ENCODE measurements at places on chromosomes 1 and 21.

GRCh38 chr1:63753591-63753990 lies 20.2 kb upstream of the ROR1 start:
- no peak for DNase-seq

- peak; percentile 43 for DNase-seq
These were observed 58.7 kb downstream of the ALG14 start for GRCh38 chr1:95013950-95014574.

DNA sequence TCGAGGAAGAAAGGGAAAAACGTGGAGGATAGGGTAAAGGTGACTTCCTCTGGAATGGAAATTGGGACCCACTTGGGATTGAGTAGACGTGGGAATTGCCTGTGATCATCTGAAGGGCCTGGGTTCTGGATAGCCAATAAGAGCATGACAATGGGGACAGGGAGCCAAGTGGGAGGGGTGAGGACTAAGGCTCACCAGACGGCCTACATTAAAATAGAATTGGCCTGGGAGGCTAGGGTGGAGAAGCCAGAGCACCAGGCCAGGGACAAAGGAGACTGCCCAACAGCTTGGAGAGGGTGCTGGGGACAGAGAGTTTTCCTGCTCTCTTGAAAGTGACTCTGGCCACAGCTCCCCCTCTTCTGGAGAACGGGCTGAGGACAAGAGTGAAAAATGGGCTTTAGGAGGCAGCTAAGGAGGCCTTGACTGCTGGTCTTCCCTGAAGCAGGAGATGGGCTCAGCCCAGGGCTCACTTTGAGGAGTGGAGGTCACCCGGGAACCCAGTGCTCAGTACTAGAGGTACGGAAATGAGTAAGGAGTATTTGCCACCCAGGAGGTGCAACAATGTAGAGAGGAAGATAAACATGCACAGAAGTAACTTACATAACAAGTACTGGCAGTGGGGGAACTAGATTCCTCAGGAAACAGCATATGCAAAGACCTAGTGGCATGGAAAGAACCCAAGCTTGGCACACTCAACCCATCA lies 18.8 kb downstream of the INKA2 start:
- DNase-seq = peak; percentile 29

GRCh38 chr1:62064829-62065407 lies 129.7 kb upstream of the L1TD1 start:
- DNase-seq = no peak

- no peak for DNase-seq
These were observed 11.6 kb upstream of the GOLPH3L start for GRCh38 chr1:150708595-150708994.

GRCh38 chr1:221439008-221439746 lies 302.7 kb downstream of the DUSP10 start:
- peak; percentile 92 for DNase-seq

- peak; percentile 95 for DNase-seq
These were observed 35.1 kb upstream of the EYA3 start for GRCh38 chr1:28123461-28123961.

GRCh38 chr1:57860325-57860724 lies 436.5 kb upstream of the DAB1 start:
- no peak for DNase-seq

- no peak for DNase-seq
These were observed 21.0 kb downstream of the ABCG1 start for GRCh38 chr21:42239973-42240372.

DNA sequence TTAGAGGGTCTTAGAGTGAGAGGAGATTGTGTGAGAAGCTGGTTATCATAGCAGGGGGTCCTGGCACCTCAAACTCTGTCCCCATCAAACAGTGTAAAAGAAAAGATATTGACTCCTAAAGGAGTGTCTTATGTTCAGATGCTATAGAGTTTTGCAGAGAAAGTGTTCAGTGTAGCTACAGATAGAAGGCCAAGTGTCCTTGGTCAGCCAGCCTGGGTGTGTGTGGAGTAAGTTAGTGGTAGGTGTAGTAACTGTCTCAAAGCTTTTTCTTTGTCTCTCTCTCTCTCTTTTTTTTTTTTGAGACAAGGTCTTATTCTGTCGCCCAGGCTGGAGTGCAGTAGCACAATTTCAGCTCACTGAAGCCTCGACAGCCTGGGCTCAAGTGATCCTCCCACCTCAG lies 17.2 kb downstream of the CAMTA1 start:
- DNase-seq = no peak

- DNase-seq = no peak
These were observed 824 bp upstream of the IFI44L start for GRCh38 chr1:78619446-78619802.

DNA sequence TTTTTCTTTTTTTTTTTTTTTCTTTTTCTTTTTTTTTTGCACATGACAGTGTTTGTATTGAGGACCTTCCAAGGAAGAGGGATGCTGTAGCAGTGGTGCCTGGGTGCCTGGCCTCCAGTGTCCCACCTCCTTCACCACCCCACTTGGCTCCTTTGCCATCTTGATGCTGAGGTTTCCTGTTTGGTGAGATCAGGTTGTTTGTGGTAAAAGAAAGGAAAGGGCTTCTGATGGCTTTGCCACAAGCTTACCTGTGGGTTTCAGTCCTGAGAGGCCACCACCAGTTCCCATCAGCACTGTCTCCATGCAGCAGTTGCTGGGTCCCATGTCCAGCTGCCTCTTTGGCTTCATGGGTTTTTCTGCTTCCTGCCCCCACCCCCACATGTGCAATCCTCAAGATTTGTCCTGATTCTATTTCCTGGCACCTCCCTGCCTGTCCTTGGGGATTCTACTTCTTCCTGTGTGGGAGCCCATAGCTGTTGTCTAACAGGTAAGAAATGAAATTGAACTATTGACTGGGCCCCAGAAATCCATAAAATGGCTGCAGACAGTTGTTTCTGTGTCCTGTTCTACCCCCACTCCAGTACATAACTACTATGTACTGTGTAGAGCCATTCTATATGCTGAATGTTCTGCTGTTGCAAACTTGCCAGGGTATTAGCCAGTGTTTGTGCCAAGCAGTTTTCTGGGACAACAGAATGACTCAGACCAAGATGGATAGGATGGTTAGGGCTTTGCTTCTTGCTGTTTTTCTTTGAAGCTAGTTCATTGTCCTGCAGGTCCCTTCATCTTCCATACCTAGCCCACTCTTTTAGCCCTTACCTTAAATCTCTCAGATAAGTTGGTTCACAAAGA lies 4.2 kb upstream of the CCDC28B start:
- no peak for DNase-seq

DNA sequence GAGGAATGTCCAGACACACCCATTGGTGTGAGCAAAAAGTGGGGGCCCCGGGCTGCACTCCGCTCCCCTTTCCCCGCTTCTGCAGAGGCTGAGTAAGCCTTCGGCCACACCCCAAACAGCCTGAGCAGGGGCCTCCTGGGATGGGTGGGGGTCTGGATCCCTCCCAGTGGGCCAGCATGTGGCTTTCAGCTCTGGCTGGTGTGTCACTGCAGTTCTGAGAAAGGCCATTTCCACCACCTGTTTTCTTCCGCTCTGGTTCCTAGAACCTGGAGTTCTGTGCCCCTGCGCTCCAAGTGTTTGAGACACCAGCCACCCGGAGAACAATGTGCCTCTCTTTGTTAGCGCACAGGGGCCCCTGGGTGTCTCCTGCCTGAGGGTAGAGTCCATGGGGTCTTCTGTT lies 30.9 kb downstream of the SLC37A1 start:
- no peak for DNase-seq

DNA sequence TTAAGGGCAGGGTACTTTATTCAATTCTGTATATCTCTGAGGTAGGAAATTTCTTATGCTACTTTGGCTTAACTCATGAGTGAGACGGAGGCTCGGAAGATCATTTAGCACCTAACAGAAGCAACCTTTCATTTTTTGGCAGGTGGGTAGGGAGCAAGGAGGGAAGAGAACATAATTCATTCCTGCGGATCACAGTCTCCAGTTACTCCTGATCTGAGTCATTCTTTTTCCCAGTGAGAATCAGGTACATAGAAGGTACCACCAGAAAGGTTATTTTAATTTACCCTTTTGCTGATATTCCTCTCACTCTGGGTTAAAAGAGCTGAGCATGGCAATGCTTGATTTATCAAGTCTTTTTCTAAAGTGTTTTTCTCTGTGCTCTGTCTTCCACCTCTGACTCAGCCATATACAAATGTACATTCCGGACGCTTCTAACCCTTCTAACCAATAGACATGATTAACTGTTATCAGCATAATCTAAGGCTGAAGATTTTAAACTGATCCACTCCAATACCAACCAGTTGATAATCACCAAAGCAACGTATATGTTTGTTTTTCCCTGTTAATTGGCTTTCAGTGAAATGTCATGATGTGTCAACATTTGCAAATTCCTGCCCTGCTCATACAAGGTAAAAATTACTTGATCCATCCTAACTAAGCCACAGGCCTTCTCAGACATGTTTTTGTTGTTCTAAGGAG lies 271.7 kb downstream of the DUSP10 start:
- DNase-seq = no peak

DNA sequence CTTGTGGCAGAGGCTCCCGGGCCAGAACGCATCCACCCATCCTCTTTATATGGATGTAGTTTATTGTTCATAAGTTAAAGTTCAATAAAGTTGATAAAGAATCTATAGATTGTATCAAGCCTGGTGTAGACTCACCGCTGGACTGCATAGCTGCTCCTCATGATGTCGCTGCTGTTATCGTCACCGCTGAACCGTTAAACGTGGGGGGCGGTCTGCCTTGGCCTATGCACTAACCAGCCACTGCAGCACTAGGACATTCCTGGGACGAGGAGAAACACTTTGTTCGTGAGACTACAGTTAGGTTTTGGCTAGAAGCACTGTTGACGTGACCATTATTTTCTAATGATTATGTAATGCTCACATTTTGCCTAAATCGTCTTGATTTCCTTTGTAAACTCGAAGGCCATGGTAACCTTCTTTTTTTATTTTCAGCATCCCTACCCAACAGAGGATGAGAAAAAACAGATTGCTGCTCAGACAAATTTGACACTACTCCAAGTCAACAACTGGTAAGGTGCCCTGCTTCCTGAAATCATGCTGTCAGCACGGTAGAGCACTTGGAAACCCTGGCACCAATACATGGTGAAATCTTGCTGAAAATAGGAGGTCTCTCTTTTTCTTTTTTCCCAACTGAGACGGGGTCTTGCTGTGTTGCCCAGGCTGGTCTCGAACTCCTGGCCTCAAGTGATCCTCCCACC lies 50.2 kb downstream of the PKNOX1 start:
- DNase-seq = peak; percentile 49

DNA sequence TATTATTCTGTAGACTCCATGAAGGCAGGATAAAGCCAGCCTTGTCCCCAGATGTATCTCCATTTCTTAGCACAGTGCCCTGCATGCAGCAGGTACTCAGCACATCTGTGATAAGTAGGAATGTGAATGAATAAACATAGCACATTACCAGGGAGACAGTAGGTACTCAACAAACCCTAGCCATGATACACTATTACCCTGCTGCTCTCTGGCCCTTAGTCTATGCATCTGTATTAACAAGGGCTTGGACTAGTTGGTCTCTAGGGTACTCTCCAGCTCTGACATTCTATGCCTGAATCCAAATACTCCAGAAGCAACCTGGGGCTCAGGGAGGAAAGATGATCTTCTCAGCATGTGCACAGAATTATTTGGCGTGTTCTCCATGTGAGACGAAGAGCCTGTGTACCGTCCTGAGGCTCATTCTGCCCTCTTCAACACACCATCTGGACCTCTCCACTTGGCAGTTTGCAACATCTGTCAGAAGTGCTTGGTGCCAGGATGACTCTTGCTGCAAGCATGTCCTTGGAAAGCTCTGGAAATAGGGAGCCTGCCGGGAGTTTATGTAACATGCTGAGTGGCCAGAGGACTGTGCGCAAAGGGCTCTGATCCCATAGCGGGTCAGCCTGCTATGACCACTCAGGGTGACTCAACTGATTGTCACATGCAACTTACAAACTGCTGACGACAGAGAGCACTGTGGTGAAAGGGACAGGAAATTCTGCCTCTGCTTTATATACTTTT lies 228.2 kb upstream of the USP24 start:
- peak; percentile 100 for DNase-seq

GRCh38 chr1:99887890-99888289 lies 37.7 kb downstream of the AGL start:
- DNase-seq = no peak

- no peak for DNase-seq
These were observed 50.8 kb upstream of the FASLG start for GRCh38 chr1:172608098-172608601.

GRCh38 chr1:238778113-238778512 lies 608.3 kb upstream of the CHRM3 start:
- peak; percentile 10 for DNase-seq

DNA sequence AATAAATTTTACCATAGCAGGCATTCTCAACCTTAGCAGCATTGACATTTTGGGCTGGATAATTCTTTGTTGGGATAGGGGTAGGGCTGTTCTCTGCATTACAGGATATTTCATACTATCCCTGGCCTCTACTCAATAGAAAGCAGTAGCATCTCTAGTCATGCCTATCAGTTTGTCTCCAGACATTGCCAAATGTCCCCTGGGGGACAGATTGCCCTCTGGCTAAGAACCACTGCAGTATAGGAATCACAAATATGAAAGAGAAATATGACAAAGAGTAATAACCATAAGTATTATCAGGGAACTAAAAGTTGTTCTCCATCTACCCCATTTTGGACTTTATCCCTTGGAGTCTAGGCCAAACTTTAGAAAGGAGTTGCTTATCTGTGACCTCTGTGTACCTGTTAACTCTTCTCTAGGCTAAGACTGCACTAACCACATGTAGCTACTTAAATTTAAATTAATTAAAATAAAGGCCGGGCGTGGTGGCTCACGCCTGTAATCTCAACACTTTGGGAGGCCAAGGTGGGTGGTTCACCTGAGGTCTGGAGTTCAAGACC lies 76.1 kb downstream of the AGO3 start:
- no peak for DNase-seq

GRCh38 chr1:175679981-175680652 lies 63.3 kb downstream of the TNR start:
- no peak for DNase-seq

All from cardiac fibroblast (primary cell).